ENCODE measurements at places on chromosomes 1 and 21. TPM values are rescaled to one million over a fixed set of nuclear protein-coding genes. Genes with fewer than 3 reads are reported as not detected.
A peak's percentile ranks its signal among the peaks of the same experiment; 100 is the strongest.

DNA sequence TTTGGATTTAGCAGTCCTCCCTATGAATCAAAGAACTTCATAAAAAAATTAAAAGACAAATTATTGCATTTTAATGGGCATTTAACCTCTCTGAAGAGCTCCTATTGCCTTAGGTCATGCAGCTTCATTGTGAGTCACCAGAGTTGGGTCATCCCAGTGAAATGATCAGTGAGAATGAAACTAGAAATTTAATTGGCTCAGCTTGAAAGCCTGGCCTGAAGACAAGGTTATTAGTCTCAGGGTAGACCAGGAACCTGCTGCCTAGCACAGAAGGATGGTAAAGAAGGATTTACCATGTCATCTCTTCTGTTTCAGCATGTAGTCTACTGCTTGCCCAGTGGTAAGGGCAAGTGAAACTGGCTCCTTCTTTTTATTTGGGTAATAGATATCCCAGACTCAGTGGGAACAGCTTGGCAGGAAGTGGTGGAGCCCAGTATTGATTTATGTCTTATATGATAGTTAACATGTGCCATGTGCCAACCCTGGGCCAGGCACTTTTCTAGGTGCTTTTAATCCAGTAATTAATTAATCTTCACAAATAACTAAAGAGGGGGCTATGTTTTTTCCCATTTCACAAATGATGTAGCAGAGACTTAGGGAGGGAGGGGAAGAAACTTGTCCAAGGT lies 23.6 kb downstream of the LAMC2 start:
- no peak for DNase-seq

Gene AZIN2
- polyA plus RNA-seq: 10.8 TPM

Gene CDC20
- polyA plus RNA-seq: 49.9 TPM

- no peak for DNase-seq
Measured at GRCh38 chr1:17633654-17634053, 94.2 kb downstream of the ARHGEF10L start.

DNA sequence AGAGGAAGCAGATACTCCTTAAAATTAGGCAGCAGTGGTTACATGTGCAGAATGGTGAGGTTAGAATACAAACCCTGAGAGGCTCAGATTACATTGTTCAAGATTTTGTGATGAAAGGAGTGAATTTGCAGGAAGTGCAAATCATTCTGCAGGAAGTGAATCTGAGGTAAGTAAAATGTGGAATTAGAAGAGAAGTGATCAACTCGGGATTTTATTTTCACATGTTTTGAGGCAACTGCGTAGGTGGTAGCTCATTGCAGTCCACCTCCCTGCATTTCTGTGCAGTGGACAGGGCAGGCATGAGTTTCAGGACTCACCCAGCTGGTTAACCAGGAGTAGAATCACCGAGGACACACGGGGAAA lies 2.1 kb upstream of the PLA2G2C start:
- DNase-seq: no peak

DNA sequence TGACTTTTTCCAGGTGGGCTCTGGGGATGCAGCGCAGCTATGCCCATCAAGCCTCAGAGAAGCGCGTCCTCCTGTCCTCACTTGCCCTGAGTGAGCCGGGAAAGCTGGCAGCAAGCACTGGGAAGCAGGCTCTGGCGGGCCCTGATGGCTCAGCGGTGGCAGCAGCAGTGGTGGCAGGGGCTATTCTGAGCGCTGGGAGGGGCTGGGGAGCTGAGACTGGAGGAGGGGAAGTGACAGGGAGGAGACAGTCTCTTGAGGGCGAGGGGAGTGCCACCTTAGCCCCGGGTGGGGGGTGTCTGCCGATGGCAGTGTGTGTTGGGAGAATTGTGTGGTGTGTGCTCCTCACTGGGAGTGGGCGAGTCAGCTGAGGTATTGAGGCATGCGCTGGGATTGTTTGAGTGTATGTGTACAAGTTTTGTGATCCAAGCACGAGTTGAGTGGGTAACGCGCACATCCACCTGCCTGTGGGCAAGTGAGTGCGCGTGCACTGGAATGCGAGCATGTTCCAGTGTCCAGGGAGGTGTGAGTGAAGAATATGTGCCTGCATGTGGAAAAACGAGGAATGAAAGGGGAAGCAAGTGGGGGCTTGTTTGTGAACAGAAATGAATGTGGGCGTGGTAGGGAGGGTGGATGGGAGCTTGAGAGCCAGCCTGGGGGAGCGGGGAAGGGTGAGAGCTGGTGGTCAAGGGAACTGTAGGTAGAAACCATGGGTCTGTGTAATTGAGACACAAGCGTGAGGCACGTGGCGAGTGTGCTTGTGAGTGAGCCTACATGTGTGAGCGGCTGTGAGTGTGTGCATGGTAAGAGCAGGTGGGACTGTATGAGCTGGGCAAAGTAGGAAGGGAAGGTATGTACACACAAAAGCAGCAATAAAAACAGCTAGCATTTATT lies 2.9 kb upstream of the FOXO6 start:
- DNase-seq: no peak

DNA sequence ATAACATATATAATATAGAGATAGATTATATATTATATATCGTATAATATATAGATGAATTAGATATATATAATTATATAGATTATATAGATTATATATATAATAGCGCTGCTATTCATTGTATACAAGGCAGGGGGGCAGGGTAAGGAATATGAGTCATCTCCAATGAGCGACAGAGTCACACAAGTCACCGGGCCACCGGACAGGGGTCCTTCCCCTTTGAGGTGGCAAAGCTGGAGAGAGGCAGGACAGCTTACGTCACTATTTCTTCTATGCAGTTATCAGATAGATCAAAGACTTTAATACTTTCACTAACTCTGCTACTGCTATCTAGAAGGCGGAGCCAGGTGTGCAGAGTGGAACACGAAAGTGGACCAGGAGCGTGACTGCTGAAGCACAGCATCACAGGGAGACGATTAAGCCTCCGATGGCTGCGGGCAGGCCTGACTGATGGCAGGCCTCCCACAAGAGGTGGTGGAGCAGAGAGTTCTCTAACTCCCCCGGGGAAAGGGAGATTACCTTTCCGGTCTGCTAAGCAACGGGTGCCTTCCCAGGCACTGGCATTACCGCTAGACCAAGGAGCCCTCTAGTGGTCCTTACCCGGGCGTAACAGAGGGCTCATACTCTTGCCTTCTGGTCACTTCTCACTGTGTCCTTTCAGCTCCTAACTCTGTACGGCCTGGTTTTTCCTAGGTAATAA lies 2154.7 kb downstream of the MRPL39 start:
- peak; percentile 51 for DNase-seq

GRCh38 chr1:46784666-46785065 lies 14.2 kb upstream of the CYP4B1 start:
- DNase-seq: no peak

Gene CATSPERE
- 1.5 TPM for polyA plus RNA-seq

DNA sequence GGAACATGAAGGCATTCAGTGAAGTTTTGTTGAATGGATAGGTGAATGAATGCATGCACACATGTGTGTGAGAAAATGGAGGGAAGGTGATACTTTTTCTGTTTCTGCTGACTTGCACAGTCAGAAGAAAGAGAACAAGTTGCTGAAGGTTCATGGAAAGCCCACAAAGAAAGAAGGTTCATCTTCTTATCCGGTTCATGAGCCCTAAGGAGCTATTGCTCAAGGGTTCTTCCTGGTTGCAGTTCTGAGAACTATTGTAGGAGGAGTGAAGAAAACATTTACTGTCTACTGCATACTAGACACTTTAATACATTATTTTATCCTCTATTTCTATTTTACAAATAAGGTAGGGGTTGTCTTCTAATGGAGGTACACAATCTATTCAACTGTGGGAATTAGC lies 13.4 kb upstream of the NIBAN1 start:
- DNase-seq: no peak

DNA sequence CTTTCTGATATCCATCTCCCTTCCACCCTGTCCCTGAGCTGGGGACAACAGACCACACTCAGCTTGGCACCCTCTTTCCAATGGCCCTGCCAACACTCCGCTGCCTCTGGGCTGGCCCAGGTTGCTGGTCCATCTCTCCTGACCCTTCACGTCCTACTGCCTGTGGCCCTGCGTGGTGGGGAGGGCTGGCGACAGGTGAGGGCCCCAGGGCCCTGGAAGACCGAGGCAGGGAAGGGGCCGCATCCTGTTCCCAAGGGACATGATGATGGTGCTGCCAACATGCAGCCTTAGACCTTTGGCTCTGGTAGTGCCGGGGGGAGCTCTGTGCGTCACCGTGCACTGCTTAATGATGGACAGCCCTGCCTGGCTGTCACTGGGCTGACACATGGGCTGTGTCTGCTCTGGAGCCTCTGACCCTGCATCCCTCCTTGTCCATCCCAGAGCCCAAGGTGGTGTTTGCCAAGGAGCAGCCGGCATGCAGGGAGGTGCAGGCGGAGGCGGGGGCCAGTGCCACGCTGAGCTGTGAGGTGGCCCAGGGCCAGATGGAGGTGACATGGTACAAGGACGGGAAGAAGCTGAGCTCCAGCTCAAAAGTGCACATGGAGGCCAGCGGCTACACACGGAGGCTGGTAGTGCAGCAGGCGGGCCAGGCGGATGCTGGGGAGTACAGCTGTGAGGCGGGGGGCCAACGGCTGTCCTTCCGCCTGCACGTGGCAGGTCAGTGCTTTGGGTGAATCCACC lies 65.2 kb downstream of the OBSCN start:
- DNase-seq: no peak

Gene OR2T29
- polyA plus RNA-seq: not detected

DNA sequence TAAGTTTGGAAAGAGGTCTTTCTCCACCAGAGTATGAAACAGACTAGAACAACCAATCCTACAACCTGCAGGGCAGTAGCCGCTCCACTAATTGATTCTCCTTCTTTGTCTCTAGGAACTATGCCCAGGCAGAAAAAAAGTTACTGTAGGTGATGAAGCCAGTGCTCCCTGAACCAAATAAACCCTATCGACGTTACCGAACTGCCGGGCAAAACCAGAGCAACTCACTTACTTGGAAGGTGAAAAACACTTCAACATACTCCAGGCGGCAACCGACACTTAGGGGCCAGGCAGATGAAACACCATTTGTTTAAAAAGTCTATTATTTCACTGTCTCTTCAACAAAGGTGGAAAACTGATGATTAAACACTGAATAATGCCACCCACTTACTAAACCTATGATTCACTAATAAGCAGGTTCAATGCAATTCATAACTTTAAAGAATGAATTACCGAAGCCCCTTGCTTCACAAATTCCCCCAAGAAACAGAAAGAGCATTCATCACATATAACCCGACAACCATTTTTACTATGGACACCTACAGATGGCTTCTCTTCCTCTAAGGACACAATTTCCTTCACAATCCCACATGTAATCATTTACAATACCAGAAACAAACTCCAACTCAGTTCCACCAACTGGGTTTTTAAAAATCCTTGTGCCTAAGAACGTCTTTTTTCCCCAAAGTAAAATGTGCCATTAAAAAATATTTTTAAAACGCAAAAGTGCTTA lies 1.6 kb downstream of the NRIP1 start:
- DNase-seq: no peak

DNA sequence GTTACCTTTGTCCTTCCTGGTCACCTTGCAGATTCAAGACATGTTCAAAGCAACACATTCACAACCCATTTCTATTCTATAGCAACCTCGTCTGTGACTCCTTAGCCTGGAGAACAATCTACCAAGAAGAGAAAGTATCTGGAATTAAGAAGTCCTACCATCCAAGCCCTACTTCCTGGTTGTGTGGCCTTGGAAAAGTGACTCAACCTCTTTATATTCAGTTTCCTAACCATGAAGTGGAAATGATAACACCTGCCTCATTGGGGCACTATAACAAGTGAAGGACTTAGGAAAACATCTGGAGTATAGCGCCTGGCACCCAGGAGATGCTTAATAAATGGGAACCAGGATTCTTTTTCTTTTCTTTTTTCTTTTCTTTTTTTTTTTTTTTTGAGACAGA lies 36.5 kb upstream of the SRRM1 start:
- no peak for DNase-seq

Gene CRABP2
- 113 TPM for polyA plus RNA-seq

GRCh38 chr1:201310986-201311355 lies 27.7 kb downstream of the PKP1 start:
- DNase-seq: no peak

DNA sequence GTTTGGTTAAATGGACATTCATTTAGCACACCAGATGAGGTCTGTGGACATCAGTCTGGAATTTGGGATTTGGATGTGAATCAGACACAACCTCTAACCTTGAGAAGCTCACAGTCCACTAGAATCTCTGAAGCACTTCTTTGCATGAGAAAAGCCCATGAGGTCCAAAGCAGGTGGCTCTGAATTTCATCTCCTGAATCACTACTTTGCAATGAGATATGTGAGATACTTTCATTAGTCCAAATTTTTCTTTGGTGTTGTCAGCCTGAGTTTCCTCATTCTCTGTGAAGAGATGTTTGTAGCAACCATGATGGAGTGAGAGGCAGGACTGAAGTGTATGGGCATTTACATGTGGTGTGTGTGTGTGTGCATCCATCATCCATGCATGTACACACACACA lies 16.5 kb upstream of the LCE2D start:
- no peak for DNase-seq

DNA sequence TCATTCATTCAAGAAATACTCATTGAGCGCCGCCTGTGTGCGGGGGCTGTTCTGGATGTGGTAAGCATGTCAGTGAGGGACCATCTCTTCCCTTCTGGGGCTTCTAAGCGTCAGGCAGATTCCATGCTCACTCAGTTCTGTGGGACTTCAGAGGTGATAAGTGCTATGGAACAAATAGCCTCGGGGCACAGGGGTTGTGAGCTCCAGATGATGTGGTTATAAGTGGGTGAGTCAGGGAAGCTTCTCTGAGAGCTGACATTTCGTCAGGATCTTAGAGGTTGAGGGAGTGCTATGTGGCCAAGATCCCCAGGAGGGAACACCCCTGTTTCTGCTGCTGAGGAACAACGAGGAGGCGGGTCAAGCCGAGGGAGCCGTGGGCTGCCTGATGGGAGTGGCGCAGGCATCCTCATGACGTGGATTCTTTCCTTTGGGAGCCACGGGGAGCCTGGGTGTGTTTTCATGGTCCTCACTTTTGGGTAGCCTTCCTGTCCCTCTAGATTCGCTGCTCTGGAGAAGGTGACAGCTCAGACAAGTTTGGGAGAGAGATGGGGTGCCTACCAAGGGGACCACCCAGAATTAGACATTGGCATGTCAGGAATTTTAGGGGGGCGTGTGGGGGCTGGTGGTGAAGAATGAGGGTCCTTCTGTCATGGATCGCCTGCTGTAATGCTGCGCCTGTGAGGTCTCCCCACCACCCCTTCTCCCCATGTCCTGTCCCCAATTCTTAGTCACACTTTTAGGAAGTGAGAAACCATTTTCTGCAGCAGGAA lies 38.5 kb downstream of the HUNK start:
- DNase-seq: no peak

Gene PRR9
- polyA plus RNA-seq: not detected

DNA sequence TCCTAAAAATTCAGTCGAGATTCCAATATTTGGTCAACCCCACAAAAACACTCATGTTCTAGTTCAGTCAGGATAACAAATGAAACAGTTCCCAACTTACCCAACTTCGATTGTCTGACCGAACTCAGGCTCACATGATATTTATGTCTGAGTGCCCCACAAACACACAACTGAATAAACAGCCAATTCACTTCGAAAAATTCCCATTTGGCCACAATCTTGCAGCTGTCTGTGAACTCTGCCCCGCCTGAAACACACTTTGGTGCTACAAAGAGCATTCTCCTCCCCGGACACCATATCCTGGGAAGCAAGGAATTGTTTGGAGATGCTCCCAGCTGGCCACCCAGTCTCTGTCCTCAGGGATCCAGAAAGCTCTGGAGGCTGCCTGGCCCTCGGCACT lies 52.9 kb upstream of the SIM2 start:
- no peak for DNase-seq

- DNase-seq: no peak
Measured at GRCh38 chr21:46219591-46220239, 8.9 kb downstream of the LSS start.

- no peak for DNase-seq
Measured at GRCh38 chr1:153734396-153735089, 6.7 kb downstream of the INTS3 start.

Measured in renal pelvis (tissue), 12 donors.